Activated CD4-positive, alpha-beta T cell treated with anti-CD3 and anti-CD28 coated beads, Interleukin-2, amount 50 U/mL, for 4 hours (primary cell): ENCODE measurements at places on chromosomes 1 and 21.

- DNase-seq: no peak
Observed at GRCh38 chr1:182080955-182081582, 19.6 kb upstream of the ZNF648 start.

- DNase-seq: no peak
Observed at GRCh38 chr1:59412718-59413326, 115.9 kb downstream of the FGGY start.

DNA sequence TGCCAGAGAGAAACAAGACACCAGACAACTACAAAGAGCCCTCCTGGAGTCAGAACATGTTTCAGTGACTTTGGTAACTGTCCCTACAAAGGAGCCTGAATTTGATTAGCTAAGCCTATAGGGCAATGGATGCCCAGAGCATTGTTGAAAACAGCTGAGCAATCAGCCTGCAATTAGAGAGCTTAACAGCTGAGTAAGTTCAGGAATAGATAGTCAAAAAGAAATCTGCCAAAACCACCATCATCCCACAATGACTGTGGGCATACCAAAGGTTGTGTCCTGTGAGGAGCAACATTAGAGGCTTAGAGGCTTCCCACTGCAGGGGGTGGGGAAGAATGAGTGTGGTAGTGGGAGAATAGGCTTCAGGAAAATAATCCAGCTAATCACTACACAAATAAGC is 32.1 kb downstream of the SH3BP5L start:
- DNase-seq: no peak

GRCh38 chr21:35414507-35415139 is 365.5 kb upstream of the RUNX1 start:
- no peak for DNase-seq

DNA sequence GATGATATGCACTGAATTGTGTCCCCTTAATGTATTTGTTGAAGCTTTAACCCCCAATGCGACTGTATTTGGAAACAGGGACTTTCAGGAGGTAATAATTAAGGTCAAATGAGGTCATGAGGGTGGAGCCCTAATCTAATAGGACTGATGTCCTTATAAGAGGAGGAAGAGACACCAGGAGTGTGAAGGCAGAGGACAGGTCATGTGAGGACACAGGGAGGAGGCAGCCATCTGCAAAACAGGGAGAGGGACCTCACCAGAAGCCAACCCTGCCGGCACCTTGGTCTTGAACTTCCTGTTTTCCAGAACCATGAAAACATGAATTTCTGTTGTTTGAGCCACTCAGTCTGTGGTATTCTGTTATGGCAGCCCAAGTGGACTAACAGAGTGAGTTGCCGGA is 15.3 kb downstream of the SYF2 start:
- DNase-seq: no peak

DNA sequence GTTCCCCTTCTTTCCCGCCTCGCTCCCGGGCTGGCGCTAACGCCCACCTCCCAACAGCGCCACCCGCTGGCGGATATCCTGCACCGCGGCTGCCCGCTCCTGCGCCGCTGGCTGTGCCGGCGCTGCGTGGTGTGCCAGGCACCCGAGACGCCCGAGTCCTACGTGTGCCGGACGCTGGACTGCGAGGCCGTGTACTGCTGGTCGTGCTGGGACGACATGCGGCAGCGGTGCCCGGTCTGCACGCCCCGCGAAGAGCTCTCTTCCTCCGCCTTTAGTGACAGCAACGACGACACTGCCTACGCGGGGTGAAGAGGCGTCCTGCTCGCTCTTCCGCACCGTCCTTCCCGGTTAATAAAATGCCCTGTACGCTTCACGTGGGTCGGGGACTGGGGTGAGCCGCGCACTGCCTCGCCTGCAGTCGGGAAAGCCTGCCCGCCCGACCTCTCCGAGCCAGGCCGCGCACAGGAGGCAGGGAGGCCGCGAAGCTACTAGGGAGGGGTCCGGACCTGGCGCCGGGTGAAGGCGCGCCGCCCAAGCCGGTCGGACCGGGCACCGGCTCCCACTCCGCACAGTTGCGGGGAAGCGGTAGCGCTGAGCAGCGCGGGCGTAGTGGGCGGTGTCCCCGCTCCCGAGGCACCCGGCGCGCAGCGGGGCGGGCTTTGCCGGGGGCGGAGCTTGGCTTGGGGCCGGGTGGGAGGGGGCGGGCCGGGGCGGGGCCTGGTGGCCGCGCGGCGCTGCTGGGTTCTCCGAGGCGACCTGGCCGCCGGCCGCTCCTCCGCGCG is at the start of gene ADAM15:
ADAM15 (plus strand) TSS at position 757 of the 782 bp plus-strand sequence. CDS start 71 bp downstream, outside the sequence.
- peak; percentile 68 for DNase-seq

- DNase-seq: no peak
Observed at GRCh38 chr1:166570954-166571353, 268.3 kb upstream of the POGK start.

- DNase-seq: no peak
Observed at GRCh38 chr1:39825432-39825941, 36.8 kb upstream of the BMP8B start.

DNA sequence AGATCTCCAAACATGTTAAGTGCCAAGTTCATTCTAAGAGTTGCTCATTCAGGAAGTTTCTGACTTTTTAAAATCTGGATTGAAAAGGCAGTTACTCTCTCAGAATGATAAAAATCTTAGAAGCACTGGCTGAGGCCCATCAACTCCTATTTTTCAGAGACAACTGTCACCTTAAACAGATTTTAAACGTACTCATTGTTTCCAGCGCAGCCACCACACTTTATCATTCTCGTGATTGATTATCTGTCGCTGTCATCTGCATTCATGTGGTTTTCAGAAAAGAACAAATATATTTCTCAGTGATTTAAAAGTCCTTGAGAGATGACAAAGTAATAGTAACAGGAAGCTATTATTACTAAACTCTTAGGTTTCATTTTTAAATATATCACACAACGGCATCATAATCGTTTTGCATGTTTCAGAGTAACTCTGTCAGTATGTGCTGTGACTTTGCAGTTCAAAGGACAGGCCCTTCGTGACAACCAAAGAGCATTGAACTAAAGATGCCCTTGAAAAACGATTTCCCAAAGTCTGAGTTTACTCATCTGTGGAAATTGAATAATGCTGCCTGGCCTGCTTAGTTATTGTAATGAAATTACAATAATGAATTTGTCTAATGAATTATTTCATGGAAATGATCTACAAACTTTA is 14.9 kb upstream of the KCNK1 start:
- DNase-seq: no peak

GRCh38 chr1:113859478-113860175 is 11.9 kb downstream of the PTPN22 start:
- DNase-seq: no peak

DNA sequence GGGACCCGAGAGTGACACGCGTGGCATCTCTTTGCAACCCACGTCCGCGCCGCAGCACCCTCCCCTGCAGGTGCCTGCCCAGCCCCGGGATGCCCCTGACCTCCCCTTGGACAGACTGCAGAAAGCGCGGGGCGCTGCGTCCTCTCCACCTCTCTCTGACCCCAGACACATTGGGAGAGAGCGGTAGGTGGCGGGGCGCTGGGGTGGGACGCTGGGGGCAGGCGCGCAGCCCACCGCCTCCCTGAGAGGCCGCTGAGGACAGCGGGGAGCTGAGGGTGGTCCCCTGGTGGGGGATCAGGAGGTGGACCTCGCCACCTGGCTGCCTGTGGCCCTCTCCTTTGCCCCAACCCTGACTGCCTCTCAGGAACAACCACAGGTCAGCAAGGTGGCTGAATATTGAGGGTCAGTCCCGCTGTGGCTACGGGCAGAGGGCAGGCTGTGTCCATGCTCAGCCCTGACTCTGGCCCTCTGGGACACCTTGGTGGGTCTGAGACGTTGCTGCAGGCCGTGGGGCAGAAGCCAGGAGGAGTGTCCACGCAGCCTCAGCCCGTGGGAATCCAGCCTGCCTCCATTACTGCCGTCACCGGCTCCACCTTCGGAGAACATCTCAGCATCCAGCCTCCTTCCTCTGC is 761 bp upstream of the UBE2J2 start:
- no peak for DNase-seq

DNA sequence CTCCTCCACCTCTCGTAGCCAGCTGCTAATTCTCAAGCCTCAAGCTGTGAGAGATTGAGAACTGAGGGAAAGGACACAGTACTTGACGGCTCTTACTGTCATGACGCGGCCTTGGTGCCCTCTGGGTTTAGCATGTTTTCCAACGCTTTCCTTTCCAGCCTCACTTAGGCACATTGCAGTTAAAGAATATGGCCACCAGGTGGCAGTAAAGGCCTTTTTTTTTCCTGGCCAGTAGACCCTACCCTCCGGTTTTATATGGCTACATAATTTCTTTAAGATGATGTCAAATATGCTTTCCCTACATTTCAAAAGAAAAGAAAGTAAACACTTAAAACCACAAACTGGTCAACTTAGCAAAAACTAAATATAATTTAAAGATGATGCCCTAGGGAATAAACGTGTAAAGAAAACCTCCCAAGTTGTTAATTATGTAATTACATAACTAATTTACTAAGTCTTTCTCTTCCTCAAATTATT is 56.8 kb upstream of the PRDX6 start:
- DNase-seq: peak; percentile 33

DNA sequence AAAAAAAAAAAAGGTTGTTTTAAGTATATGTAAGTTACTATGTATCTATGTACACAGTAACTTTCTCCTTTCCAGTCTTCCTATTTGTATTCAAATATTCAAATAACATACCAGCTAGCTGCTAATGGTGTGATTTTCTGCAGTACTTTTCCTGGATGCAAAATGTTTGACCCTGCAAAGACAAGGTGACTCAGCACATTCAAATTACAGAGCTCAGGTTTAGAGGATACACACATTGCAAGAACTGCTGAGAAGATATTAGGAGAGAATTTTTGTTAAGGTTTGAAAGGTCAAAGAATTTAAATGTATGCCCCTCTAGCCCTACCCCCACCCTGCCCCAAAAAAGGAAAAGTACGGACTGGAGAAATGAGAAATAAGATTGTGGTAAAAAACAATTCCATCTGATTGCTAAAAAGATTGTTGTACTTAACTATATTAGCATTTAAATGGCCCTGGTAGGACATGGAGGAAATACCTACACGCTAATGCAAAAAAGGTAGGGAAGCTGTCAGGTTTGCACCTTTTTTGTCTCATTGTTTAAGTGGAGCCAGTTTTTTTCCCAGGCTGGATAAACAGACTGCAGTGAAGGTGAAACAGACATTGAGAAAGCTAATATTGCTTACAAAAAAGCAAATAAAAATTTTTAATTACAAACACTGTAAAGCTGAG is 45.6 kb downstream of the ZNF281 start:
- DNase-seq: no peak

- DNase-seq: no peak
Observed at GRCh38 chr21:22342889-22343288, 1344.7 kb downstream of the NCAM2 start.

DNA sequence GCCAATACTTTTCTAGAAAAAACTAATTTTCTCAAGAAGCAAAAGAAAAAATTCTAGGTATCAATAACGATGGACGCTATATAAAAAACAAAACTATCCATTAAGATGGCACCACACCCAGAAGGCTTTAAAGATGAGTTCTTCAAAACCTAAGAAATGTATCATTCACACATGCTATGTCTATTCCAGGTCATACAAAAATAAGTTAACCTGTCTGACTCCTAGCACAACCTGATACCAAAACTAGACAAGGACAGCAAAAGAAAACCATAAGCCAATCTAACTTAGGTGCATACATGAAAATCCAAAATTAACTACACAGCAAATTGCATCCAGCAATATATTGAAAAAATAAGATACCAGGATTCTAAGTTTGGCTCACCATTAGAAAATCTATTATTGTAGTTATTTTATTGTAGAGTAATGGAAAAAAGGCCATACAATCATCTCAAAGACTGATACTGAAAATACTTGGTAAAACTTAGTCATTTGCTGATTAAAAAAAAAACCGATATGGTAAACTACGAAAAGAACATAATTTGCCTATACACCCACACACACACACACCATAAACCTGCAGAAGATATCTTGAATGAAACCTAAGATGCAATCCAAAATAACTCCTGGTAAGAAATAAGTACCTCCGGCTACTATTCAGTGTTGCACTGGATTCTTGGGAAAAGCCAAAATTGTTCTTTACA is 55.0 kb downstream of the TRAF5 start:
- DNase-seq: no peak

DNA sequence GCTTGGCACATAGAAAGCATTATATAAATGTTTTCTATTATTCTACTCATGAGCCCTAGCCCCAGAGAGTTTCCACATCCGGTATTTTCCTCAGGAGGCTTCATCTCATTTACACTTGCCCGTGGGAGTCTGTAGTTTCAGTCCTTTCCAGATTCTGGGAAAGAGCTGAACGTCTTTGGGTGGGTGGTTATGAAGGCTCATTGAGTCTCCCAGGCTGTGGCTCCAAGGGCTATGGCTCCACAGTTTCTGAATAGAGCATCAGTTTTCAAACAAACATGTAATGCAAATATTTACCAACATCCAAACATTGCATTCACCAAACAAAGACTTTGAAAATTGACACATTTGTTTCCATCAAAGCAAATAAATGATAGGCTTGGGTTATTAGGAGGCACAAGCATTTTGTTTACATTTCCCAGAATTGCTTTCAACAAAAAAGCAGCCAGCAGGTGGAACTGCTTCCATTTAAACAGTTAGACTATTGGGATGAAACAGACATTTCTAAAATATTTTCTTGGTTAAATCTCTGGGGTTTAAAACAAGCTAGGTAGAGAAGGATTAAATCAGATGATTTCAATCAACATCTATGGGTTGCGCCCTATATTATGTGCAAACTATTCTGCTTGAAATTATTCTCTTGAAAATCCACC is 1.3 kb upstream of the LEMD1 start:
- no peak for DNase-seq

DNA sequence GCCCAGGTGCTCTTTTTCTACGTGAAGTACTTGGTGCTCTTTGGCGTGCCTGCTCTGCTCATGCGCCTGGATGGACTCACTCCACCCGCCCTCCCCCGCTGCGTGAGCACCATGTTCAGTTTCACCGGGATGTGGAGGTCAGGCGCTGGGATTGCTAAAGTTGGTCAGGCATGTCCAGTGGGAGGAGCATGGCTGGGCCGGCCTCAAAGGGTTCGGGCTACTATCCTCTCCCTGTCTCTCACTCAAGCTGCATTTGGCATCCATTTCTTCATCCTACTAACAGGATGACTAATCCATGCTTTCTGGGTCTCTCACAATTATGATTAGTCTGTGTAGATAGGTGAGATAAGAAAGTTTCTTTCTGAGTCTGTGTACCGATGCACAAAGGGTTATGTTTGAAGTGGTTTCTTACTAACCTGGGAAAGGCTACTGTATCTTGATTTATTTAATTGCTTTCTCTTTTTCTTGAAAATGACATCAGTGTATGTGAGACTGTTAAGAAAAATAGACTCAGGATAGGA is 135.9 kb downstream of the HHAT start:
- DNase-seq: no peak
